ENCODE measurements at places on chromosomes 1 and 21.

DNA sequence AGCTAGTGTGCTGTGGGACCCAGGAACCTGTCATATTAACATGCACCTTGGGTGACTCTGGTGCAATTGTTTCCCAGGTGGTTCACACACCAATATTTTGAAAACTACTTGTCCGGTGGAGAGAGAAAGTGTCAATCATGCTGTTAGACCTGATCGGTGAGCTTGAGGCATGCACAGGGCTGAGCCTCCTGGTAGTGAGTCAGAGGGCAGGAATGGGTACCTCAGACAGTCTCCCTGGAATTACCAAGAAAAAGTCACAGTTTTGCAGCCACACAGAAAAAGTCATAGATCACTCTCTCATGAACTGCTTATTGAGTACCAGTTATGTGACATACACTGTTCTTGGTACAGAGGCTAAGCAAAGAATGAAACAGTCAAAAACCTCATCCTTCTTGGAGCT is 140.1 kb upstream of the NFIA start:
- no peak for DNase-seq

DNA sequence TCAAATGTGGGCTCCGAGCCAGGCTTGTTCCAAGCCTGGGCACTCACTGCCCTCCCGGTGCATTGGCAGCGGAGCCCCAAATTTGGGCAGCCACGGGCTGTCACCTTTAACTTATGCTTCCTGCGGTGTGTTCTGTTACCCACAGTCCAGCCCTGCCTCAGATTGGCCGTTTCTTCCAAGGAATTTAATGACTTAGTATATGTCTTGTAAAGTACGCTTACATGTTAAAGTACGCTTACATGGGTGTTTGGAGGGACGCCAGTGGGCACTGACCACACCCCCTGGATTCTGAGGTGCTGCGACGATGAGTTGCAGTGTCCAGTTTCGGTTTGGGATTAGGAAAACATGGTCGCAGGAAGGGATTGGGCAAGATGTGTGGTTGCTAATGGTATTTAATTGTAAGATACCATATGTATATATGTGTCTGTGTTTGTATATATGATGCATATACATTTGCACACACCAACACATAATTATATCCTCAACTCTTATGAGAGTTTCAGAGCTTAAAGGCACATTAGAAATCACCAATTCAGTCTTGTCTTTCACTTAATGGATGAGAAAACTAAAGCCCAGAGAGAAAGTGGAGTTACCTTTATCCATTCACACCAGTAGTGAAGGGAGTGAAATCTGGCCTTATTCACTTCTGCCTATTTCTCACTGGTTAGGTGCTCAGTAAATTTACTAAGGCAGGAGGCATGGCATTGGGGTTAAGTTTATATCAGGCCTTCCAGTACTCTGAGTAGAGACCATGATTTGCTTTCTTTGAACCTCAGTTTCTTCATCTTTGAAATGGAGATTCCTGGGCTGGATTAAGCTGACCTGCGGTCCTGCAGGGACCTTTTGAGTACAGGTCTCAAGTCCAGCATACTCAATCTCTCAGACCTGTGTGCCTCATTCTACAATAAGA is 1.0 kb downstream of the SMYD2 start:
- peak; percentile 50 for DNase-seq

DNA sequence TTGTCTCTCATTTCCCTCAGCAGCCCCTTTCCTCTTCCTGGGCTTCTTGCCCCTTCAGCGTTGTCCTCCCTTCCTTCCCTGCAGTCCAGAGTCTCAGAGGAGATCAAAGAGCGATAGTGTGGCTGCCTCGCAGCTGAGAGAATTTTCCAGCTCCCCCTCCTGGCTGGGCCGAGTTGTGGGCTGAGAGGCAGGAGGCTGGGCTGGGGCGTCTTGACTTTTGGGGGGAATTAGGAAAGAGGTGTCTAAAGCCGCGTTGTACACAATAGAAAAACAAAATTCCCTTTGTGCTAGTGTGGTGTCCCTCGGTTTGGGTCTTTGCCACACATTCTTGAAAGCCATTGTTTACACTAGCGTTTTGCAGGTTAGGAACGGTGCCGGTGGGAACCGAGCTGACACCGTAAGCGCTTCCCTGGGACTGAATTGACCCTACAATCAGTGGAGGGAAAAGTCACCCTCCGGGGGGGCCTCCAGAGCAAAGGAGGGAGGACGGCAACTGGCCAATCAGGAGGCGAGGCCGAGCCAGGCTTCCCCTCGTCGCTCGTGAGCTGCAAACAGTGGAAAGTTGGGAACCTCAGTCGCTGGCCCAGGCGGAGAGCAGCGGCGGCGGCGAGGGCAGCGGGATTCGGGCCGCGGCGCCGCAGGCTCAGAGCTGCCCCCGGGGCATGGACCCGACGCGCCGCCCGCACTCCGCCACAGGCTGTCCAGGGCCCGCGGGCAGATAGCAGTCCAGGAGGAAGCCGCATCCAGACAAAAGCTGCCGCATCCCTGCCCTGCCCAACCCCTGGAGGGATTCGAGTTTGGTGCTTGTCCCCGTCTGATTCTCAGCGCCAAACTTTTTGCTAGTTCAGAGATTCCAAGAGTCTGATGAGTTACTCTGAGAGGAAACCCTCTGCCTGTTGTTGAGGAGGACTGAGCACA is at the start of gene HMCN1:
HMCN1 (plus strand) TSS at position 574 of the 918 bp plus-strand sequence. CDS start 389 bp downstream, outside the sequence.
- DNase-seq, result peak; percentile 38

DNA sequence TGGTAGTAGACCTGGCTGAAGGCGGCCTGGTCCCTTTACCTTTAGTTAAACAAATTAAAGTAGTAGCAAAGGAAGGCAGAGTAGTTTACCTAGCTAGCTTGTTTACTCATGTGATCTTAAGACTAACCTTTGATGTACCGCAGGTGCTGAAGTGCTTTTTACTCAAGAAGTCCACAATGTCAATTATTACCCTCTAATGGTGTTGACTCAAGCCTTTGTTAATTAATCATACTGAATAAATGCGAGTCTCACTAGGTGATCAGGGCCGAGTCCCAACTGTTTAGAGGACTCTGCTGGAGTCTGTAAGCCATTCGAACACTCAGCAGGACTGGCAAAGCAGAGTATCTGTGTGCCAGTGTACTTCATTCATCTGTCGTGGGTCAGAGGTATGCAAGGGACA is 381.1 kb upstream of the NCAM2 start:
- no peak for DNase-seq

DNA sequence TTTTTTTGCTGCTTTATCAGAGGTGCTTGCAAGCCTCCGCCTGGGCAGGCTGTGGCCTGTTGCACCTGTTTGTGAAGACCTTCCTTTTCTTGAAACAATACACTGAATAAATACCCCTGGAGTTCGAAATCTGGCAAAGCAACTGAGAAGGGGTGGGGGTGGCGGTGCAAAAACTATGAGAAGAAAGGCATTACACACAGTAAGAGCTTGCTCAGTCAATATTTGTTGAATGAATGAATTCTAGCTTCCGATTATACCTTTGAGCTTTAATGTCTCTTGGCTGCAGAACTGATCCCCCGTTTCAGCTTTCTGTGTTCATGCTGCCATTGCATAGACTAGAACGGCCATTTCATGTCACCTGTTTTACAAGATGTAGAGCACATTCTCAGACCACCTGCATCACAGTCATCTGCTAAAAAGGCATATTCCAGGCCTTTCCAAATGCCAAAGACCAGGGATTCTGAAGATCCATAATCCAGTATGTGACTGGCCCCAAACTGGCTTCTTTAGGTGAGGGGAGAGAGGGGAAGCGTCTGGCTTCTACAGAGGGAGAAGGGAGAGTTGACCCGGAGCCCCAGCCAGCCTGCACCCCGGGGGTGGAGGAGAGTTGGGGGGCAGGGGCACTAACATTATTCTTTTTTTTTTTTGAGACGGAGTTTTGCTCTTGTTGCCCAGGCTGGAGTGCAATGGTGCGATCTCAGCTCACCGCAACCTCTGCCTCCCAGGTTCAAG is 111.5 kb downstream of the ETS2 start:
- no peak for DNase-seq

DNA sequence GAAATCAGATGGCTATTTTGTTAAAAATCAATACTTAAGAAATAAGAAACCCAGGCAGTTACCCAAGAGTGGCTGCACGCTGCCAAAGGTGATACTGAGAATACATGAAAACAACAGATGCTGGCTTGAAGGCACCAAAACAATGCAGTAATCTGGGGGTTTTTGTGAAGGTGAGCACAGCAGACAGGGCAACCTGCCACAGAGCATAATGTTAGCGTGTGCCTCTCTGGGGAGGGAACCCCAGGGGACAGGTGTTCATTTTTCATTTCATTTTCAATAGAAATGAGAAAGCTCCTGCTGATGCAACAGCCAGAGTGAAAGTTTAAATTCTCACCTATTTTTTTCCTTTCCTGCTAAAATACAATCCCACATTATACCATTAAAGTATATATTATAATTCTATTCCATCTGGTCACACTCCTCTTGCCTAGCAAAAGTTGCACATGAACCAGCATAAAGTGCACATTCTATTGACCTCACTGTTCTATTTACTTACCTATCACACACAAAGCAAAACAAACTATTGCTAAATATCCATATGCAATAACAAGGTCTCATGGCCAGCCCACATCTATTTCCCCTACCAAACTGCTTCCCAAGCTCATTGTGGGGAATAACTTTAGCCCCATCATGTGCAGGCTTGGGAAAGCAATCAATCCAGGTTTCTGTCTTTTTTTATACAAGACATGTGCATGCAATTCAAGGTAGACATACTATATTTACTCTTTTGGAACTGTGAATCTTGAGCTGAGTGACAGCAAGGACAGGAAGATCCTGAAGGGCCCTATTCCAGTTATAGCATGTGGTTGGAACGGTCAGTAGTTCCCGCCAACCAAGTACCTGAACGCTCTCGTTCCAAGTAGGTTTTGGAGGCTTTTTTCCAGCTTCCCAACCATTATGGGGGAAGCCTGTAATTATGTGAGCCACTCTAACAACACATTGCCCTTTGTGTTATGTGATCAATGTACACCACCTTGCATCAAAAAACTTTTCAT is 173.6 kb downstream of the RERE start:
- no peak for DNase-seq

DNA sequence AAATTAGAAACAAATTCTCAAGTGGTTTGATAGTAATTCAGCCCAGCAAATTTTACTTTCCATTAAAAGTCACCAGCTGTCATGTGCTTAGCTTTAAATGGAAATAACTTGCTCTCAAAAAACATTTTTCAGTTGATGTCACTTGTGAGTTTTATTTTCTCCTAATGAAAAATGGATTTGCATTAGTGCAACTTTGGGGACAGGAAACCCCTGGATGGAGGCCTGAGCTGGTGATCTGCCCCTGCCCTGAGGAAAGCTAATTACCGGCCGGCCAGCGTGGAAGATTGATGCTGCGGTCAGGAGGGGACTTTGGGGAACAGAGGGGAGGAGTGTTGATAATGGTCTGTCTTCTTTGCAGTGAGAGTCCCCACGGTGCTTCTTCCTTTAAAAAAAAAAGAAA is 66.8 kb upstream of the ANGPTL1 start:
- DNase-seq, result no peak

DNA sequence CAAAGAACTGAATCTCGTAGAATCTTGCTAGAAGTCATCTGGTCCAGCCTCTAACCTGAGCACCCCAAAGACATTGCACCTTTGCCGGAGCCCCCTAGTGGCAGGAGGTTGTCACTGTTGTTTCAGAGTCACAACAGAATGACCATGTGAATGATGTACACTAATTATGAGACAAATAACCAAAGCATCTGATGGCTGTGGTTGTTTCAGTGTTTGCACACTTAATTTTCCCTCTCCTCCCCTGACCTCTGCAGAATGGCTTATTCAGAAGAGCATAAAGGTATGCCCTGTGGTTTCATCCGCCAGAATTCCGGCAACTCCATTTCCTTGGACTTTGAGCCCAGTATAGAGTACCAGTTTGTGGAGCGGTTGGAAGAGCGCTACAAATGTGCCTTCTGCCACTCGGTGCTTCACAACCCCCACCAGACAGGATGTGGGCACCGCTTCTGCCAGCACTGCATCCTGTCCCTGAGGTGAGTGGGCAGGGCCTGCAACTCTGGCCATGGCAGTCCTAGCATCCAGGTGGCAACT is 26.4 kb downstream of the TRAF5 start:
- DNase-seq, result peak; percentile 21

DNA sequence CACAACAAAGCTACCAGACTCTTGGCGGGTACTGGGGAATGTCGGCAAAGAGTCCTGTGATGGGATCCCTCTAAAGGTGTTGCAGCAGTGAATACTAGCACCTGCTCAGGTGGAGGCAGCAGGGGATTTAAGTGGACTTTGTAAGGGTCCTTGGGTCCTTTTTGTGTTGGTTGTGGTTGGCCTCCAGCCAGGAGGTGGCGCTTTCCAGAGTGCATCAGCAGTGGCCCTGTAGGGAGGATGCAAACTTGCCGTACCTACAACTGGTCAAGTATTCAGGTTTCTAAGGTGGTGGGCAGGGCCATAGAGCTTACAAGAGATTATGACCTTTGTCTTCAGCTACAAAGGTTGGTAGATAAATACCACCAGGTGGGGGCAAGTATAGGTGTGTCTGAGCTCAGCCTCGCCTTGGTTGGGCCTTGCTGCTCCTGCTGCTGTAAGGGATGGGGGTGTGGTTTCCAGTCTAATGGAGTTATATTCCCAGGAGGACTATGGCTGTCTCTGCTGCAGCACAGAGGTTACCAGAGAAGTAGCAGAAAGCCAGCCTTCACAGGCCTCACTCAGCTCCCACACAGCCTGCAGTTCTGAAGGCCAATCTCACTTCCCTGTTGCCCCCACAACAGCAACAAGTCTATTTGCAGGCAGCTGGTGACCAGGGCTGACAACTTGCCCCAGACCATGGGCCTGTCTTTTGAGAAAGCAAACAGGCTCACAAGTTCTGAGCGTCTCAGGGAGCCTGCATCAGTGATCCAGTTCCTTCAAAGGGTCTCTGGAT is 7.3 kb downstream of the OR2M5 start:
- no peak for DNase-seq

- no peak for DNase-seq
Observed at GRCh38 chr1:147527941-147528936, 13.1 kb upstream of the BCL9 start.

DNA sequence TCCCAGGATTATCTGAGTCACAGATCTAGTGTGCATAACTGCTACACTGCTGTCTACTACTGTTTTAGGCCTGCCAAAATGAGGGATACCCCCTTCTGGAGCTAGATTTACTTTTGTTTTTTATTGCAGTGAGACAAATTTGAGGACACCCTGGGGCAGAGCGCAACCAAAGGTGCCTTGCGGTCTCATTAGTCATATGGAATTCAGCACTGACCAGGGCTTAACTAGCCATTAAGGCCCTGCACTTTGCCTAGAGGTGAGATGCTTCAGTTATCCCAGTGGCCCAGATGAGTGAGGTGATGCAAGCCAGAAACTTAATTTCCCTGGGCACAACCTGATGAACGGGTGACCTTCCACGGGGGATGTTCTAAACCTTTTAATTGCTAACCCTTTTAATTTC is 998 bp upstream of the SPAG17 start:
- DNase-seq, result no peak

DNA sequence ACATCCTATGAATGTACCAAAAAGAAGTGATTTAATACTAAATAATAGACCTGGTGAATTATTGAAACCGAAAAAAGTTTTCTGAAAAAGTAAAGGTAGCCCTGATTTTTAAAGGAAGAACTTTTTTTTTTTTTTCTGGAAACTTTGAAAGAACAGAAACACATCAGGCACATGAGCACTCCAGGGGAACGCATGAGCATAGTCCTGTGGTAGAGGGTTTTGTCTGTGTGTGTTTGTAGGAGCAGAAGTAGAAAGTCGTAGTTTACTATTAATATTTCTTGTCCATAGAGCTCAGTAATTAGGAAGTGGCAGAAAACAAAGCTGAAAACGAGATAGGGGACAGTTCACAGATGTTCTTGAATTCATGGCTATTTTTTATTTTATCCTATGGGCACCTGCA is 1175.9 kb upstream of the B3GALT2 start:
- no peak for DNase-seq
